ENCODE measurements at places on chromosomes 12 and 14.

DNA sequence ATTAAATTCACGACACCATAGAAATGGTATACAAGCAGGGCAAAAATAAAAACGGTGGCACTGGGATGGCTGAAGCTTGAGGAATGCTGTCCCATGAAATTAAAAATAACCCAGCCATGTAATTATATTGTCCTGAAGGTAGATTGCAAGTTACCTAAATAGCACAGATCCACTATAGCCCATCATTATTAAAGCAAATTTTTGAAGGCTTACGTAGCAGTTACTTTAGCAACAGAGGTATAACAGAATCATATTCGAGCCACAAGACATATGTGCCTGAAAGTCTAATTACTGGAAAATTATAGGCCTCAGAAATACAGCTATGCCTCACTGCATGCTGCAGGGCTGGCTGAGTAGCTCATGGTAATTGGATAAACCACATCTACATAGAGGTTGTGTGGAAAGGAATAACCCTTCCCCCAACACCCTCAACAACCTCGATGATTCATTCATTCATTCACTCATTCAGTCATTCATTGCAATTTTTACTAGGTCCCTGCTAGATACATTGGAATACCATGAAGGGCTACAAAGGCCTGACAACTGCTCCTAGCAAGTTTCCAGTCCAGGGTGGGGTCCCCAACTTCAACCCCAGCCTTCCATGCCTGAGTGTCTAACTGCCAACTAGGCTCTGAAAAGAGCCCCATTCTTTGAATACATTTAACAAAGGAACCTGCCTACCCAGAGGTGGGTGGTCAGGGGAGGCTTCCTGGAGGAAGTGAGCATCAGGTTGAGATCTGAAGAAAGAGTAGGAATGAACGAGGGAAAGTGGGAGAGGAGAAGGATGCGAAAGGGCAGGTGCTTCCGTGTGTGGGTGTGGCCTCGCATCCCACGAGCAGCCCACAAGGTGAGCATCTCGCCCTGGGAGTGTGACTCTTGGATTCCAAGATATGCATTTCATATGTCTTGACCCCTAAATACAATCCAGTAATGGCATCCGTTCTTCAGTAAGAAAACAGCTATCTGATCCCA, 18.0 kb upstream of the CMKLR1 start:
- DNase-seq, result no peak

DNA sequence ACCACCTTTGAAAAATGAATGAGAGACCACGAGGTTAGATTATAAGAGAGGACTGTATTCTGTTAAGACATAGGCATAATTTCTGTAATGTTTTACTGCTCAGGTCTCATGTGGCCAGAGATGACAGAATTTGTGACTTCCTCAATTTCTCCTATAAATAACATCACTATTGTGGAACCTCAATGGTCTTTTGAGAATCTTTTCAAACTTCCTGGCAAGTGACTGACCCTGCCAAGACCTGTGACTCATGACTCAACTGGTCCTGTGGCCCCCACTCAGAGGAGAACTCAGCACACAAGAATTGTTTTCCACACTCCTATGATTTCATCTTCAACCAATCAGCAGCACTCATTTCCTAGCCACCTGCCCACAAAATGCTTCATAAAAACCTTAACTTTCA, 508.2 kb upstream of the ATP2B1 start:
- DNase-seq, result no peak

- no peak for DNase-seq
These were observed 2.0 kb upstream of the STON2 start for GRCh38 chr14:81402123-81402495.

DNA sequence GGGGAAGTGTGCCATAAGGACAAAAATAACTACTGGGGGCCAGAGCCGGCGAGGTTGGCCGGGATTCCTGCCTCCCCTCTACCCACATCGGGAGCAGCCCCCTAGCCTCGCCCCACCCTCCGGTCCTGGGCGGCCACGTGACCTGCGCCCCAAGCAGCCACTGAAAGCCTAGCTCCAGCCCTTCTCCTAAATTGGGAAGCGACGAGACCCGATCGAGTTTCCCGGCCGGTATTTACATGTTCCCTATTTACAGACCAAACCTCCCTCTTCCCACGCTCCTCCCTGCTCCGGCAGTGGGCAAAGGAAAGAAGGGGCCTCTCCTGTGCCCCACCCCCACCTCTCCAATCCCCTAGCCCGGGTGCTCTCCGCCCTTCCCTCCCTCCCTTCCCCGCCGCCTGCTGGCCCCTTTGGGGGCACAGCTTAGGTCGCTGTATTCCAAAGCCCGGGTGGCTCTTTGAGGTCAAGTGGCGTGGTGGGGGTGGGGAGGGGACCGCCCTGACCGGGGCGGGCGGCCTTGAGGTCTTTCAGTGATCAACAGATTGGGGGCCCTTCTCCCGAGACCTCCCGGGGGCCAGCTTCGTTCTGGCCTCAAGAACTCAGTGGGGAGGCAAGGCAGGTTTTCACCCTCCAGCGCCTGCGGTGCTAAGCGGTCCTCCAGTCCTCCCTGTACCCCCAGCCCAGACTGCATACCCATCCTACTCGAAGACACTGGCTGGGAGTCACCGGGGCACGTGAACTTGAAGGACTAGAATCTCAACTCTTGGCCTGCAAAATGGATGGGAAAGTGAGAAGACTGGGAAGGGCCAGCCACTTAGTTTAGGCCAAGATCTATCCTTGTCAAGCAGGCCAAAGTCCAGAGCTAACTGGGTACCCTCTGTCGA, 6.3 kb upstream of the CTDSP2 start:
- no peak for DNase-seq

- no peak for DNase-seq
These were observed 51.8 kb upstream of the PSMC1 start for GRCh38 chr14:90204516-90204915.

DNA sequence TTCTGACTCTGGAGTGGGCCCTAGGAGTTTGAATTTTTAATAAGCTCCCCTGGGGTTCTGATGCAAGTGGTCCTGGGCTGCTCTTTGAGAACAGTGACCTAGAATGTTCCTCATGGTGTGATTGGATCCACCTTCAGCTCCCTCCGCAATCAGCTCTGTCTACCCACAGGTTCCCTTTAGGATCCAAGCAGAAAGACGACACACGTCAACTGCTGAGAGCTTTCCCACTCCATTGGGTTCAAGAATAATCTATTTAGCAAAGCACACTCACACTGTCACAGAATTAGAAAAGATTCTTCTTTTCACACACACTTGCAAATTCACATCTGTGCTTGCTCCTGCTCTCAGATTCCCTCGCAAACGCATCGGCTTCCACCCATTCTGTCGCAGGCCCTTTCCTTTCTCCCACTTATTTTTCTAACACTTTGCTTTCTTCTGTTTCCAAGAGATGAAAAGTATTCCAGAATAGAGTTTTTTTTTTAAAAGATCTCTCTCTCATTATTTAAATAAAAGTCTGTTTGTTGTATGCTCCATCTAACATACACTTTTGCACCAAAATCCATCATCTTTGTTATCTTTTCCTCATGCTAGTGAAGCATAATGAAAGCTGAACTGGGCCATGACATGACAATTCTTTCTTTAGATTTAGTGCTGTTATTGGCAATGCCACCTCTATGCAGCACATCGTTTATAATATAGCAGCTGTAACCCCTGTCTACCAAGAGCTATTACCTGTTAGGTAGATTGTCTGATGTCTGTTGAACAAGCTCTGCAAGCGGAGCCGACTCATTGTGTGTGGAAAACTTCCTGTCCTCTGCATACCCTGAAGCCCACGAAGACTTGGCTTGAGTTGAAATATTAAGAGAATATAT, 73.1 kb downstream of the CACNA1C start:
- DNase-seq, result no peak

DNA sequence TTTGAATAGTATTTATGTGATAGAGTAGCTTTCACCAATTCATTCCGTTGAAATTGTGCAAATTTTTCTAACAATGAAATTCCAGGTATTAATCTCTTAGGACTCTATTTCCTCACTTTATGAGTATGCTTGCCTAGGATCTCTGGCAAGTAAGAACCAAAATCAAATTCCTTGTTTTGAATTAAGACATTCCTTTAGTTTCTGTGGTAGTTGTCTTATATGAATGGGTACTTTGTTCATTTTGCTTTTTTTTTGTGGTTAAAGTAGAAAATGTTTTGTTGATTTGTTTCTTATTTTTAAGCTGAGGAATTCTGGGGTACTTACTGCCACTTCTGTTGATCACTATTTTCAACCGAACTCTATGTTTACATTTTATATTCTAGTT, 59.8 kb downstream of the KITLG start:
- DNase-seq, result no peak

DNA sequence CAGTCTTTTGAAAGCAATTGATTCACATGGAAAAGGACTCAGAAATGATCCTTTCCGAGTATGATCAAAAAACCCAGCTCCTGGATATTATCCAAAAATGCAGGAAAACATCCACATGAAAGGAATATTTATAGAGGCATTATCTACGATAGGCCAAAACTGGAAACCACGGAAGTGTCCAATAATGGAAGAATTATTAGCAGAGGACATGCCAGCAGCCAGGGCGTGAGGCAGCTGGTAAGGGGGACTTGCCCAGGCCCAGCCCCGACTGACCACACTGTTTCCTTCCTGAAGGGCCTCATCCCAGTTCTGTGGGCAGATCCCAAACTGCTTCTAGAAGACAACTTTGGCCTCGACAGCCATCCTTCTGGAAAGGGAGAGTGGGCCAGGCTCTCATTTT, 20.5 kb downstream of the ACTN1 start:
- DNase-seq, result no peak

DNA sequence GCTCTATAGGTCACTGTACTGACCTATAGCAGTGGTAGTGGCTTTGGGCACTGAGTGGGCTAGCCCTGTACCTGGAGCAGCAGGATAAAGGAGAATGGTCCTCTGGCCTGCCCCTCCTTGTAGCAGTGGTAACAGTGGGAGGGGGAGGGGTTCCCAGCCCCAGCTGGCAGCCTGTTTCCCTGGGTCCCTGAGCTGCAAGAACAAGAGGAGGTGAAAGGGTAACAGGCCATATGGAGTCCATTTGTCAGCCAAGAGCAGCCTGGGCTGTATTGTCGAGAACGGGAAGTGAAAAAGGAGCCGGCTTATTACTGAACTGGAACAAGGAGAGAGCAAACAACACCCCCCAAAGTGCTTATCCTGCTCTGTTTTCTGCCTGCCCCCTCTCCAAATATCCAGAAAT, 73.8 kb upstream of the SRSF5 start:
- DNase-seq, result no peak

DNA sequence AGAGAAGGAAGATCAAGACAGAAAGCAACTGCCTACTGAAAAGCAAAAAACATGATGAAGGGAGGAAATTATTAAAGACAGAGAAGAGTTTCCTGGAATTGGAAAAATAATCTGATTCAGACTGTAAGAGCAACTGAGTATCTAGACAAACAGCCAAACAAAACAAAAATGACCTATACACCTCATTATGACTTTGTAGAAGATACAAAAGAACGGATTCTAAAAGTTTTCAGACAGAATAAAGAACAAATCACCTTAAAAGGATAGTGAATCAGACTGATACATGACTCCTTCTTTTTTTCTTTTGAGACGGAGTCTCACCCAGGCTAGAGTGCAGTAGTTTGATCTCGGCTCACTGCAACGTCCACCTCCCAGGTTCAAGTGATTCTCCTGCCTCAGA, 10.4 kb downstream of the OSBPL8 start:
- DNase-seq, result no peak

DNA sequence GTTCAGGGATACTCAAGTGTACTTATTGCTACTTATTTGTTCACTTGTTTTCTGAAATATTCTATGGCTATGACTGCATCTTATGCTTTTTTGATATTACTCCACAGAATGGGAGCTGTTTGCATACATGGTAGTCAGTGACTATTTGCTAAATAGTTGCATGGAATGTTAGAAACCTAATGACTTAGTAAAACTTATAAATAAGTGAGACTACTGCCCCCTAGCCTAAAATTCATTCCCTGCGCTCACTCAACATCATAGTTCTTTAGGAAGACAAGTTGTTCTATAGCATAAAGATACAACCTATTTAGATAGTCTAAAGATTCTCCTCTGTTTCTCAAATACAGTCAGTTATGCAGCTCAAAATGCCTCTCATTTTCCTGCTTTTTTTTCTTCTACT, 305.5 kb downstream of the CEP128 start:
- DNase-seq, result no peak

GRCh38 chr12:47411966-47412365, 293.9 kb downstream of the RPAP3 start:
- no peak for DNase-seq

- DNase-seq, result no peak
These were observed 28.5 kb downstream of the YARS2 start for GRCh38 chr12:32727237-32727636.

DNA sequence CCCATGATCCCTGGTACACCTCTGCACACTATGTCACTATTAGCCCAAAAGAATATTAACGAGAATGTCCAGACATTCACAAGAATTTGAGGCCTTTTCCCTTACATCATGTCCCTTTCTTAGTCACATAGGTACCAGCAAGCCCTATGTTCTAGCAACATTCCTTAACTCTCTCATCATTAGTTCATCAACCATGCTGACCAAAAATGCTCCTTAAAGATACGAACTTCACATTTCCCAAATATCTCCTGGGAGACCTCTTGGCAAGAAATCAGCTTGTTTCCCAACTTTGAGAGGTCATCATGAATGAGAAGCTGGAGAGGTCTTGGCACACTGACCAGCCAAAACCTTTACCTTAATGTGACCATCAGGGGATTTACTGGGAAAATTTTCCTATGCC, 4.6 kb downstream of the SALL2 start:
- no peak for DNase-seq

DNA sequence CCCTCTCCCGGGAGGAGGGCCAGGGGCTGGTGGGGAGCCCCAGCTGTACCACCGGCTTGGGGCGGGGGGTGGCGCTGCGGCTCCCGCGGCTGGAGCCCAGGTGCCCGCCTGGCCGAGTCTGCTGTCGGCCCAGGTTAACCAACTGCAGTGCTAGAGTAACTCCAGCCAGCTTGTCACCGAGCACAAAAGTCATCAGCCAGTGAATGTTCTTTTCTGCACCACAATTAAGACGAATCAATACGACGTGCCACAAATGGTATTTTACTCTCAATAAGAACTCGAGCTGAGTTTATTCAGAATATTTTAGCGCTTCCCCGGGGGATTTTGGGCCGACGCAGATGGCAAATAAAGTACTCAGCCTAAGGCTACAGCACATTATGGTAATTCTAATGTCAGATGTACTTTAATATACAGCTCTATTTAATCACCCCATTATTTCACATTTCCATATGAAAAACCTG, 83.2 kb downstream of the BCL11B start:
- DNase-seq, result no peak

DNA sequence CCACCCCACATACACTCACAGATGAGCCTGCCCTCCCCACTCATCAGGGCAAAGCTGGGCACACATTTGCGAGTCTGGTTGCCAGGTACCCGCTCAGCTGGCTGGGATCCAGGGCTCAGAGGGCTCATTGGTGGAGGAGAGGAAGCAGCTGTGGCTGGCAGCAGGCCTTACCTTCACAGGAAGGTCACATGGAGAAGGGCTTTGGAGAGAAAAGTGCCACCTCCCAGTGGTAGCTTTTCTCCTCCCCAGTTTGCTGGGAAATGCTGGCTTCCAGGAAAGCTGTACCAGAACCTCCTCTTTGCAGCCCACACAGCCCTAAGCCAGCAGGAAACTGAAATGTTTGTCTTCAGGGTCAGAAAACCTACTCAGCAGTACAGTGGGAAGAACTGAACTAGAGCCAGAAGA, 55.6 kb downstream of the LGMN start:
- DNase-seq, result no peak
